SW480 (cell line): ENCODE measurements at places on chromosomes 4 and X.

DNA sequence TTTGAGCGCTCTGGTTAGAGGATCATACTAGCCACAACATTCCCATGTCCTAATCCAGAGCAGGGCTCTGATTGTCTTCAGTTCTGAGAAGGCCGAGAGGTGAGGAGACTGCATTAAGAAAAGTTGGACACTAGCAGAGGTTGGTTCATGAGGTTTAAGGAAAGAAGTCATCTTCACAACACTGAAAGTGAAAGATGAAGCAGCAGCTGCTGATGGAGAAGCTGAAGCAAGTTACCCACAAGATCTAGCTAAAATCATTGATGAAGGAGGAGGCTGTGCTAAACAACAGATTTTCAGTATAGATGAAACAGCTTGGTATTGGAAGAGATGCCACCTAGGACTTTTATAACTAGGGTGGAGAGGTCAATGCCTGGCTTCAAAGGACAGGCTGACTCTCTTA is 36.8 kb downstream of the RAP1GDS1 start:
- no peak for DNase-seq

DNA sequence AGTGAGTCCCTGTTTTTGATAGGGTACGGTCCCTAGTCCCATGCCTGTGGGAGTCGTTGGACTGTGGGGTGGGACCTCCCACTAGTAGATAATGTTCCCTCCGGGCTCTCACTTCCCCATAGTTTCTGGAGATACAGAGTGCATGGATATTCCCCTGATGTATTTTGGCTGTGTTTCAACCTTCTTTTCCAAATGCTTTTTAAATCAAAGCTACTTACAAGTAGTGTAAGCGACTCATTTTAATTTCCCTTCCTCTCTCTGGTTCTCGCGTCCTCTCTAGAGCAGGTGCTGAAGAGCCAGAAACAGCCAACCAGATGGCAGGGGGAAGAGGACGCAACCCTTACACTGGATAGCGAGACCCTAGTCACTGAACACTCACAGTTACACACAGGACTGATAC is 79.2 kb downstream of the ZNF827 start:
- DNase-seq: no peak

DNA sequence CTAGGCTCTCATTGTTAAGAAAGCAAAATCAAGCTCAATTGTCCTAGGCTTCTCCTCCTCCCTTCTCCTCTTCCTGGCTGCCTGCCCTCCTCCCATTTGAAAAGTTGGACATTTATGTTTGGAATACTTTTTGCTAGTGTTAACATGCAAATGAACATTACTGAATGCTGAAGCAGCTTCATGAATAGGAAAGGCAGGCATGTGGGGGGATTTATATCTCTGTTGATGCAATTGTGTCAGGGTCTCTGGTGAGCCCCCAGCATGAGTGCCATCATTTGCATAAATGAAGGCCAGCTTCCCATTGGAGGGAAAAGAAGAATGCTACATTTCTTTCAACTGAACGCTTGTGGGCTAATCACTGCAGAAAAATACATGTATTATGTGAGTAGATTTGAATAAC is 160.1 kb upstream of the NDST3 start:
- no peak for DNase-seq

- no peak for DNase-seq
Observed at GRCh38 chrX:152905081-152905420, 7.2 kb downstream of the ZNF185 start.

DNA sequence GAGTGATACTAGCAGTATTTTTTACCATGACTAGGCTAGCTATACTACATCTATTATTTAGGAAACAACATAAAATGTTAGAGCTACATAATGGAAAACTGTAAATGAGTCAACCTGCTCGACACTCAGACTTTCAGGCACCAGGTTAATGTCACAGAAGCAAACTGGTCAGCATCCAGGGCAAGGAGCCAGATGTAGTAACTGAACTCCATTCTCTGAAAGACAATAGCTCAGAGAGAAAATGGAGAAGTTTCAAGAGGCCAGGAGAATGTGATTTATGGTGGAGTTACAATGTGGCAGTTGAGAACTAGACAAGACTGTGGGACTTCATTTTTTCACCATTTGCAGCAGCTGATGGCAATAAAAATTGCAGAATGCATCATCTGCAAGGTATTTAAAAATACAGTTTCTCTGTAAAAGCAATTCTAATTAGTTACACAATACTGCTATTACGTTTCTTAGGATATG is 342.7 kb upstream of the PABPC4L start:
- no peak for DNase-seq

GRCh38 chr4:1819284-1819683 is 26.2 kb downstream of the FGFR3 start:
- DNase-seq: no peak

DNA sequence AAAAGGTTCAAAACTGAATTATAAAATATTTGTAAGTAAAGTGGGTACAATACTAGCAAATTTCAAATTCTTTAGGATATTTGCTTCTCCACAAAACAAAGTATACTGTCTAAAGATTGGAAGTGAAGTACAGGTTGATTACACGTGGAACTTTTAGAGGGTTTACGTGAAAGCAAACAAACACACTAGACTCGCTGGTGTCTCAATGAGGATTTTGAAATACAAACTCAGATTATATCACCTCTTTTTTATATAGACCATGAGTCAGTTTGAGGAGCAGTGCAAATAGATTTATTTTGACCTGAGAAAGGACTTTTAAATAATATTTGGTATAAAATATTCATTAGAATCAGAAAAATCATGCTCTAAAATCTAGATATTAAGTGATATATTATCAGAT is 185.0 kb downstream of the SPOCK3 start:
- no peak for DNase-seq

DNA sequence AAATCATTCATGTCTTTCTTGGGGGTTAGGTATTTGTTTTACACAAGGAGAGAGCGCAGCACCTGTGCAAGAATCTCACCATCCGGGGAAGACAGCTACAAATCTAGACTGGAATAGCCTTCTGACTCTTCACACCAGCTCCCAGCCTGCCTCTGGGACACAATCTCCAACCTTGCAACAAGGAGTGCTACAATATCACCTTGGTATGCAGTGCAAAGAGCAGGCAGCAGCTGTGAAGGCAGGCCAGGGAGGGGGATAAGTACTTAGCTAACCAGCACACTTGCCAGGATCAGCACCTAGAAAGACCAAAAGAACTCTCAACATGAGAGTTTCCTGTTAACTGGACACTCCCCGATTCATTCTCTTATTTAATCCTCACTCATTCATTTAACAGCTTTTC is 235.3 kb downstream of the AR start:
- DNase-seq: no peak

DNA sequence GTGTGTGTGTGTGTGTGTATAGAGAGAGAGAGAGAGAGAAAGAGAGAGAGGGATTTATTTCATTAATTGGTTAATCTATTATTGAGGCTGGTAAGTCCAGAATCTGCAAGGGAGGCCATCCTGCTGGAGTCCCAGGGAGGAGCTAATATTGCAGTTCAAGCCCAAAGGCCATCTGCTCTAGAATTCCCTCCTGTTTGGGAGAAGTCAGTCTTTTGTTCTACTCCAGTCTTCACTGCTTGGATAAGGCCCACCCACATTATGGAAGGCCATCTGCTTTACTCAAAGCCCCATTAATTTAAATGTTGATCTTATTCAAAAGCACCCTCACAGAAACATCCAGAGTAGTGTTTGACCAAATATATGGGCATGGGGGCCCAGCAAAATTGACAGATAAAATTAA is 317.5 kb upstream of the RASGEF1B start:
- DNase-seq: no peak
